ENCODE measurements at places on chromosomes 12 and 14.

DNA sequence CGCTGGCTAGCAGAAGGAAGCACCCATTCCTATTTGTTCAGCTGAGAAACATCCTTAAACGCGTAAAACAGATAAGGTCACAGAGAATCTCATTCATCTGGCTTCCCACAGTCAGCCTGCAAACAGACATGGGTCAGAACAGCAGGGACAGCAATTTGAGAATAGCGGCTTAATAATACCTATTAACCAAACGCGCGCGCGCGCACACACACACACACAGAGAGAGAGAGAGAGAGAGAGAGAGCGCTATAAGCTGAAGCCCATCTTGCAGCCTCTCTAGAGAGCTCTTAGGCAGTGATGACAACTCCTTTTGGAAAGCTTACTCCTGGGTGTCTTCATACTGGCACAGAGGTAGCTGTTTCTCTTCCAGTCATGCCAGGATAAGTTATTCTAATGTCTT lies 26.4 kb downstream of the TMEM132D start:
- no peak for DNase-seq

DNA sequence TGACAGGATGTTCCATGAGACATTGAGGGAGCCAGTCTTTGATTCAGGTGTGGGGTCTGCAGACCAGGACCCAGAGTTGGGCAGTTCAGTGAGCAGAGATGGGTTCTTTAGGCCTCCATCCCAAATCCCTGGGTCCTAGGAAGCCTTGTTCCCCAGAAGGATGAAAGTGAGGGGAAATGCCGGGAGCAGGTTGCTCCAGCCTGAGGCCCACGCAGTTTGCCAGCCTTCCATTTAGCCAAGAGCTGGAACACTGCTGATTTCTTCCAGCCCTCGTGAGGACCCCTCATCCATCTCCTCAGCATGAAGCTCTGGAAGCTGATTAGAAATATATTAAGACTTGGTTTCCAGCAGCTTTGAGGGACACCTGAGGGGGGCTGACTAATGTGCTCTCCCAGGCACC lies 12.1 kb downstream of the C14orf132 start:
- DNase-seq, result no peak

DNA sequence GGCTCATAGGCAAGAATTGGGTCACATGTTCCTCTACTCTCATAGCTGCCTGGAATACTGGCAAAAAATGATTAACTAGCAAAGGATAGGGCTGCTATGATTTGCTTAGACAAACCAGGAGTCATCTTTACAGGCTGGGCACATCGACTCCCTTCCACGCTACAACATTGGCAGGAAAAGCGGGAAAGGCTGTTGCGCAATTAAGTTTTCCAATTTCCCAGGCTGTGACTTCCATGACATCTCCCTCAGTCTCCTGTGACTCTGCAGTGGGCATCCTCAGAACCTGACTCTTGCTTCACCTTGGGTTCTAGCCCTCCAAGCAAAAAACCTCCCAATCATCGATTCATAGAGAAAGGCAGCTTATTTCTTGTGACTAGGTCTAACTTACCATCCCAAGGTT lies 184.5 kb upstream of the E2F7 start:
- DNase-seq, result no peak

- peak; percentile 82 for DNase-seq
Measured at GRCh38 chr14:92471919-92472318, 41.7 kb upstream of the RIN3 start.

DNA sequence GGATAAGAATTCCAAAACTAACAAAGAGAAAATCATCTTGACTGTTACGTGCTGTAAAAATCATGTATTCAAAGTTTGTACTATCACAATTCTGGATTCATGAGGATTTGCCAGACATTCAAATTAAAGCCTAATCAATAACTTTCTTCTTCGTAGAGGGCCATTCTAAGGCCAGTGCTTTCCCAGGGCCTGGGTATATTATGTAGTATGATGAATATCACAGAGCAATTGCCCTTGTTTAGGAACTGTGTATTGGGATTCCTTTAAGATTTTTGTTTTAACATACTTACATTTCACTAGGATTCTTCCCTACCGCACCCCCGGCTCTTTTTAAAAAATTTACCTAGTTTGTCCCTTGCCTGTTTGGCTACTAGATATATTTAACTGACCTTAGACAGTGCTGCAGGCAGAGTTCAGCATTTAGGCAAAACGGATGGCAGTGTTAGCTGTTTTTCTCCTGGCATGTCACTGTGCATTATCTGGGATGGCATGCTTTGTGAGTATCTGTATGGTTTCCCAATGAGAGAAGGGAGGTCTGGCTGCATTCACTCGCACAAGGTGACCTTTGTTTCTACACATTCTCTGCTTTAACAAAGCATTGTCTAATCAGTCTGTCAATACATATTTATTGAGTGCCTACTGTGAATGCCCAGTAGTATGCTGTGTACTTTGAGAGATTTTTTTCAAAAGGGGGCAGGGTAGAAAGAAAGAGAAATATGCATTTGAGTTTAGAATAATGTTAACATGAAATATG lies 63.3 kb downstream of the ERC1 start:
- DNase-seq, result no peak

DNA sequence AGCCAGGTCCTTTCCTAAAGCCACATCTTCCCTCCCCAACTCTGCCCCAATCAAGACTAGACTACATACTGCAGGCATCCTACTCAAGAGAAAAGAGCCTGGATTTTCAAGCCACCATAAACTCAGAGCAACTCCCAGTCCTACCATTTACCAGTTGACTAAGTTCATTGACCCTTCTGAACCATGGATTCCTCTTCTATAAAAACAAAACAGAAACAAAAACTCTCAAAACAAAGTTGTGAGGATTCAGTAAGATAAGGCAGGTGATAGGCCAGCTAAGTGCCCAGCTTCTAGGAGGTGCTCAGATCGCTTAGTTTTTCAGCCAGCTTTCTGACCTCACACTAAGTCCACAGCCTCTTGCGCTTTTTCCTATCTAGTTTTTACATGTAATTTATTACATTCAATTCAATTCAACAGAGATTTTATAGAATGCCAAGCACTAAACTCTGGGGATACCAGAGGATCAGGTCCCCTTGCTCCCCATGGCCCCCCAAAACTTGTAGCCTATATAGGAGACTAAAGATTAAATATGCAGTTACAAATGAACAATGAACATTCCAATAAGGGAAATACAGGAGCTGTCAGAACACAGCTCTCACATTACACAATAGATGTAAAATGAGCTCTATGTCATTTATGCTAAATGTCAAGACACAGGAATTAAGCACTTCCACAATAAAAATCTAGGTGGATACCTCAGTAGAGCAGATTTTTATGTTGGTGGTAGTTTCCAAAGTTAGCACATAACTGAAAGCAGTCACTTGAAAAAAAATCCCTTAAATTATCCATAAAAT lies 104.5 kb upstream of the EGLN3 start:
- DNase-seq, result no peak
